Fibroblast of skin of right quadriceps (primary cell): ENCODE measurements at places on chromosomes 11 and 22.

- DNase-seq, result no peak
These were observed 74.2 kb downstream of the MYO7A start for GRCh38 chr11:77201991-77202841.

GRCh38 chr22:42912059-42912458 is 55.0 kb upstream of the ARFGAP3 start:
- no peak for DNase-seq

GRCh38 chr11:9017773-9018172 is 14.0 kb upstream of the NRIP3 start:
- DNase-seq, result peak; percentile 21

DNA sequence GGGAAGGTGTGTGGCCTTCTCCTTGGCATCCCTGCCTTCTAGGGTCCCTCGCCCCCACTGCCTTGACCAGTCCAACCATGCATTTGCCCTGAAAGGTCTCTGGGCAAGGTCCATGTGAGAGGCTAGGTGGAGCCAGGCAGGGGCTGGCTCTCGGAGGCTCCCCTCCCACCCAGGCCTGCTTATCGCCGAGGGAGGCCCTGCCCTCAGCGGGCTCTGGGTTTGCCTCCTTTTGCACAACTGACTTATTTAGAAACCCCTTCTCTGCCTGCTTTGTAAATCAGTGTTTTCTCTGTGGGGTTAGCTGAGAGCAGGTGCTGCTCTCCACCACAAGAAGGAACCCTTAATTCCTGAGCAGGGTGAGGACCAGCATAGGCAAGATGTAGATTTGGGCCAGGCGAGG is 47.7 kb downstream of the CD82 start:
- no peak for DNase-seq

DNA sequence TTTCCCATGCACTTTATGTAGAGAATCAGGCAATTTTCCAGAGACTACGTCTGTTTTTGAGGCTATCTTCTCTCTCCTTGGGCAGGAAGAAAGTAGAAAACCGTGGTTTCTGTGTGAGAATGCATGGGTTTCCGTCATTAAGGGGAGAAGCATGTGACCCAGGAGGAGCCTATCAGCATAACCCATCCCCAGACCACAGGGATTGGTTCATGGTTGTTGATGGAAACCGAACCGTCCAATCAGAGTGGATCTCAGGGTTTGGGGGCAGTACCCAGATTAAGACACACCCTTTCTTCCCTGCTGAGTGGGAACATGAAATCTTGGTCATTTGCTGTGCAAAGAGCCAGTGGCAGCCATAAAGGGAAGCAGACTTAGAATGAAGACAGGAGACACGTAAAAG is 517.8 kb downstream of the MN1 start:
- no peak for DNase-seq

- peak; percentile 49 for DNase-seq
These were observed 18.7 kb upstream of the JHY start for GRCh38 chr11:122863704-122864326.

- peak; percentile 21 for DNase-seq
These were observed 36.8 kb downstream of the YAP1 start for GRCh38 chr11:102147015-102147414.

DNA sequence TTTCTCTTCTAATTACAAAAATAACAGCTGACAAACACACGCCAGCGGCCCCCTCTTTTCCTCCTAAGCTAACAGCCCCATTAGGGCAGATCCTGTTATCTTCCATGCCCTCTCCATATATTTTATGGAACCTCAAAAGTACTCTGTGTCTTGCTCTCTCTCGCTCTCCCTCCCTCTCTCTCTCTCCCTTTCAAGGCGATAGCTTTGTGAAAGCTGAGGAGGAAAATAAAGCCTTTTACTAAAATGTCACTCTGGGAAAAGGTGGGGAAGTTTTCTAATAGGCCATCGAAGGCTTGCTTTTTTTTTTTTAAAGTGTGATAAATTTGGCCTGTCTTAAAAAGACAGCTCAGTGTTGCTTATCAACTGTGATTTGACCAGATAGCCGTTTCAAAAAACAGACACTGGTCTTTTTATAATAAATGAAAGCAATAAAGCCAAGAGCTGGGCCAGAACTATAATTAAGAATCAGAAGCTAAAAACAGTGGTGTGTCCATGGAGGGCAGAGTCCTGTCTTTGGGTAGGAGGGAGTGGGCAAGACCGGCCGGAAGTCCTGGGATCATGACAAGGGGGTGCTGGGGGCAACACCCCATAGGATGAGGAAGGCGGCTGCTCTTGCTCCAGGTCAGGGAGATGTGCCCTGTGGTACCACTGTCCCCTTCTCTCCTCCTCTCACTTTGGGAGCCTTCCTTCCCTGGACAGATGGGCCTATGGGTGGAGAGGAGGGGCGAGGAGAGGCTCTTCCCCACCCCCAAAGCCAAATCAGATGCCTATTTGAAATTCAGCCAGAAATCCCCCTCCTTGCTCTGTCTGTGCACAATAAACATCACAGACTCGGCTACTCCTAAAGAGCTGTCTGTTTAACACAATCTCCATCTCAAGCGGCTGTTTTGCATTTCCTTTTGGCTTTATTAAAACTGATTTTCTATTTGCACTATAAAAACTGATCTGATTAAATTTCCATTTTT is 267.2 kb downstream of the BUD13 start:
- DNase-seq, result no peak

GRCh38 chr11:59380263-59381059 is 21.8 kb downstream of the OR5AN1 start:
- no peak for DNase-seq

DNA sequence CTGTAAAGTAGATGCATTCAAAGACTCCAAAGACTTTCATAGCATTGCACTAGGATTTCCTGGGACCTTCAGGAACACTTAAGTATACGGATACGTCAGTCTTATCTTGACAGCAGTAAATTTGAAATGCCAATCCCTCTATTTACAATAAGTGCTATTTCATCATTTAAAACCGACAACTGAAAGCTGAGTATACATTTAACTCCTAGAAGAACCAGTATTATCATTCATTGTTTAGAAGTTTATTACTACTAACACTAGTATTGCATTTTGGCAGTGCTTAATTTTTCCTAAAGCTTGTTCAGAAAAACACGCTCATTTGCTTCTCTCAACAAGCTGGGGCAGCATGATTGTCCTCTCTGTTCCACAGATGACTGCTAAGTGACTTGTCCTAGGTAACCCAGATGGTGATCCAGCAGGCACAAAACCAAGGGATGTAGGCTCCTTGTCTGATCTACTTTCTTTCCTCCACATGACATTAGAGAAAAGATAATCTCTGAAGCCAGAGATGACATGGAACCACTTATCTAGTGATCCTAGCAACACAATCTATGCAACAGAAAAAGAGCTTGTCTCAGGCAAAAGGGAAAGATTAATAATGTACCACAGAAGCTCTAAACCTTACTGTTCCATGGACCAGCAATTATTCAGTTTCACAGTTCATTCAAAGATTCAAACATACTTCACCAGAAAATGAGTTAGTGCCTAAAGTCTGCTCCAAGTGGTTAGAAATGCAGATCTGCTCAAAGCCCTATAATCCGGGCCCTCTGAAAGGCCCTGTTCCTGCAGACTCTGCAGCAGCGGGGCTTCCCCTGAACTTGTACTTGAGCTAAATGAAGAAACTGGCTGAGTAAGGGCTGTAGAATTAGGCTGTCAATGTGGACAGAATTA is 5.2 kb downstream of the MAML2 start:
- DNase-seq, result peak; percentile 53

DNA sequence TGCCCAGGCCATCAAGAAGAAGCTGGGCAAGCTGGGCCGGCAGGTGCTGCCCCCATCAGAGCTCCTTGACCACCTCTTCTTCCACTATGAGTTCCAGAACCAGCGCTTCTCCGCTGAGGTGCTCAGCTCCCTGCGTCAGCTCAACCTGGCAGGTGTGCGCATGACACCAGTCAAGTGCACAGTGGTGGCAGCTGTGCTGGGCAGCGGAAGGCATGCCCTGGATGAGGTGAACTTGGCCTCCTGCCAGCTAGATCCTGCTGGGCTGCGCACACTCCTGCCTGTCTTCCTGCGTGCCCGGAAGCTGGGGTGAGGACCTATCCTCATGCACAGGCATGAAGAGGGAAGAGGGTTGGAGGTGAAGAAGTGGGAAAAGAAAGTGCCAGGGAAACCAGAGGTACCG is 5.3 kb upstream of the NHERF4 start:
- no peak for DNase-seq

GRCh38 chr11:37811349-37811748 is 1213.3 kb upstream of the RAG2 start:
- no peak for DNase-seq

DNA sequence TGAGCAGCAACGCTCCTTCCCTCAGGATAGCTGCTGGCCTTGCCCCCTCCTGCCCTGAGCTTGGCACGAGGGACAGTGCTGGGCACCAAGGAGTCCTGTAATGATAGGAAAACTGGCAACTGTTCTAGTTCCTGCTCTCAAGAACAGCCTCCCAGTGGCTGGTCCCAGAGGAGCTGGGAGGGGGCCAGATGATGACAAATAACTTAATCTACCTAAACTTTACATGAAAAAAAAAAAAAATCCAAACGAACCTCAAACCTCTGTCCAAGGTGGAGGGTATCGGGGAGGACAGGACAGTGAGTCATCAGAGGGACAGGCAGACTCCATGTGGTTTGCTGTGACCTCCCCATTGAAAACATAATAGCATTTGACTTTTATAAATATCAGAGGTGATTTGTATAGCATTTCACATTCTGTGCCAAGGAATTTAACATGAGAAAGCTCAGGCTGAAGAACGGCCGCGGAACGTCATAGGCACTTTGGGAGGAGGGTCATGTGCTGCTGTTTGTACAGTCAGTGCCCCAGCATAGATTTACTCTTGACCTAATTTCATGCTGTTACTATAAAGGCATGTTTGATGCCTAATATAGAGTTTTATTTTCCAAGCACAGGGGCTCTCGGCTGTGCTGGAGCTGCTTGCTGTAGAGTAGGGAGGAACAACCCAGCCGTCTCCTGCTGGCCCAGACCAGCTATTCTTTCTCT is 98.2 kb upstream of the NNMT start:
- DNase-seq, result peak; percentile 80

GRCh38 chr22:22576244-22576988 is 17.4 kb upstream of the PRAME start:
- DNase-seq, result peak; percentile 41

GRCh38 chr11:44083906-44084305 is 11.6 kb upstream of the EXT2 start:
- no peak for DNase-seq

DNA sequence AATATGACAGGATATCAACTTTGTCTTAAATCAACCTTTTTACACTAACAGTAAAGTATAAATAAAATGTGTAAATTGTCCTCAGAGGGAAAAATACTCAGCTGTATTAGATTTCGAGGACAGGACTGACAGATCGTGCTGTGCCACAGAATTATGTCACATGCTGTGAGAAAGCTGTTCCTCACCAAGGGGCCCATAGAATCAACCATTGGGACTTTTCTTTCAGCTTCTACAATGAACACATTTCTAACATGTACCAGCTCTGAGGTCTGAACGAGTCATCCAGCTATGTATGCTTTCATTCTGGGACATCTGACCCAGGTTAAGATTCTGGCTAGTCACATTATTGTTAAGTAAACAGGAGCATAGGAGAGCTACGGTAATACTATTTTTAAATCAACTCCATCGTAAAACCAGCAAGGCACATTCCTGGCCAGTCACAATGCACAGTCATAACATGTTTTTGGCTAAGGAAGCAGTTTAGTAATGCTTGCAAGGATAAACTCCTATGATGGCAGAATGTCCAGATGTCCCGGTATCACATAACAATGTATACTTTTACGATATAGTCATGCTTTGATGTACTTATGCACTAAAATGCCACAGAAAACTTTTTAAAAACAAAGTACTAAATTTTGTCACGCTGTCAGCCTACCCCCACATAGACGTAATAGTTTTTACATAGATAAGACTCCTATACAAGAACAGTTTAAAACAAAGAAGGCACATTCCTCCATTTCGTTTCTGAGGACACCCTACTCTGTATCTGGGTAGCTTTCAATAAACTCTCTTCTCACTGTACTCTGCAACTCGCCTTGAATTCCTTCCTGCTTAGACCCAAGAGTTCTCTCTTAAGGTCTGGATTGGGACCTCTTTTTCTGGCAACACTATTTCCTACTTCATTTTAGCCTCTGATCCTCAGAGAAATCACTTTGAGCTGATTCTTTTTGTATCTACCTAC is 27.4 kb downstream of the ZNF214 start:
- DNase-seq, result peak; percentile 94

GRCh38 chr11:16347928-16348685 is 8.2 kb downstream of the SOX6 start:
- DNase-seq, result peak; percentile 65

DNA sequence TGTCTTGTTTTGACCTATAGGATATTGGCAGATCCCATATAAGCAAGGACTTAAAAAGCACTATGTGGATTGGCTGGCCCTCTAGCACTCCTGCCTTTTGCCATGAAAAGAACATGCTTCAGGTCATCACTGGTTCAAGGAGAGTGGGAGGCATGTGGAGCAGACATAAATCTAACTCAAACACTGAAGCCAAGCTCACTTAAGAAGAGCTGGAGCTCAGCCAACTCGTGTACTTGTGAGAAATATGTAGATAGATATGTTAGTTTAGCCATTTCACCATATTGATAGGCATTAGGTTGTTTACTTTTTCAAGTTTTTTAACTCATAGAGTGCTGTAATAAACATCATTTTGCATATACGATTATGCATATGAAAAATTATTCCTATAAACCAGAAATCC is 19.9 kb upstream of the BBOX1 start:
- no peak for DNase-seq

GRCh38 chr22:25747245-25747944 is 5.4 kb downstream of the MYO18B start:
- DNase-seq, result peak; percentile 45

GRCh38 chr22:47177334-47177815 is 414.9 kb downstream of the TBC1D22A start:
- DNase-seq, result no peak

GRCh38 chr11:122156940-122157382 is 40.9 kb upstream of the BLID start:
- peak; percentile 47 for DNase-seq

GRCh38 chr11:62018981-62019664 is 51.7 kb upstream of the FTH1 start:
- no peak for DNase-seq

GRCh38 chr22:30048681-30049080 is 31.6 kb upstream of the HORMAD2 start:
- no peak for DNase-seq

GRCh38 chr11:103433386-103434072 is 324.3 kb downstream of the DYNC2H1 start:
- DNase-seq, result peak; percentile 81

GRCh38 chr11:93653080-93653479 is 8.4 kb upstream of the CEP295 start:
- DNase-seq, result no peak

- DNase-seq, result no peak
These were observed 19.1 kb upstream of the KCNJ11 start for GRCh38 chr11:17407575-17407974.

- no peak for DNase-seq
These were observed 19.4 kb downstream of the PTPN5 start for GRCh38 chr11:18772211-18772610.

DNA sequence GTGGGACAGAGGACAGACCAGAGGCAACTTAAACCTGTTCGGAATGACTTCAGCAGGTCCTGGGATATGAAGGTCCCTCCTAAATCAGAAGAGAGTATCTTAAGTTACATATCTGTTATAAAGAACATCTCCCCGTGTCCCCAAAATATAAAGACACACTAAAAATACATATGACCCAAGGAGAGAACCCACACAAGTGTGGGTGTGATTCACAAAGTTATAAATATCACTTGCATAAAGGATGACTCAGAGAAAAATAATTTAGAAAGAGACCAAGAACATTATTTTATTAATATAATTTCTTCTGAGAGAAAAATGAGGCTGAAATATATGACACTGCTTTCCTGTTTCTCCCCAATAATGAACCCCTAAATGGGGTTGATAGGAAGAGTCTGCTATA is 14.2 kb downstream of the OR5B21 start:
- DNase-seq, result peak; percentile 2
